ENCODE measurements at places on chromosomes 13 and 19. TPM values are rescaled to one million over a fixed set of nuclear protein-coding genes. Genes with fewer than 3 reads are reported as not detected.

- DNase-seq, result no peak
Observed at GRCh38 chr19:2511991-2512390, 36.1 kb downstream of the GADD45B start.

- DNase-seq, result no peak
Observed at GRCh38 chr13:40350283-40350992, 316.0 kb downstream of the FOXO1 start.

The SOHLH2 gene
- not detected for total RNA-seq

GRCh38 chr19:1745589-1746031 lies 7.7 kb upstream of the ONECUT3 start:
- DNase-seq, result no peak

- DNase-seq, result no peak
Observed at GRCh38 chr13:108070491-108070890, 144.8 kb downstream of the LIG4 start.

DNA sequence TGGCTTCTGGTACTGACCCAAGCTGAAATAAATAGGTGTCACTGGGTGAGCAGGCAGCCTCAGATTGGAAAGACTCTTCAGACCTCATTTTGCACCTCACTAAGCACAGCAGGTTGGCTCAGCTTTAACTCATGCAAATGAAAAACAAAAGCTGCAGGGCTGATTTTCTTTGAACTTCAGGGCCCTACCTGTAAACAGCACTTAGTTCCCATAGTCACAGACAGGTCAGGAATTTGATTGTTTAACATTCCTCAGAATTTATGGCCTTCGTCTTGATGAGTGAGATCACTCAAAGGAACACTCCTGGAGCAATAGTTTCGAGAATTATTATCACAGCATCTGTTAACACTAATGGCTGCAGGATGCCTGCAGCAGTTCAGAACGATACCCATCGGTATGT lies 718.5 kb downstream of the EFNB2 start:
- DNase-seq, result no peak

- no peak for DNase-seq
Observed at GRCh38 chr19:4807188-4807587, 15.7 kb downstream of the FEM1A start.

The PTGIR gene
- 9.1 TPM for total RNA-seq

- DNase-seq, result no peak
Observed at GRCh38 chr19:16342002-16342715, 17.5 kb downstream of the KLF2 start.

DNA sequence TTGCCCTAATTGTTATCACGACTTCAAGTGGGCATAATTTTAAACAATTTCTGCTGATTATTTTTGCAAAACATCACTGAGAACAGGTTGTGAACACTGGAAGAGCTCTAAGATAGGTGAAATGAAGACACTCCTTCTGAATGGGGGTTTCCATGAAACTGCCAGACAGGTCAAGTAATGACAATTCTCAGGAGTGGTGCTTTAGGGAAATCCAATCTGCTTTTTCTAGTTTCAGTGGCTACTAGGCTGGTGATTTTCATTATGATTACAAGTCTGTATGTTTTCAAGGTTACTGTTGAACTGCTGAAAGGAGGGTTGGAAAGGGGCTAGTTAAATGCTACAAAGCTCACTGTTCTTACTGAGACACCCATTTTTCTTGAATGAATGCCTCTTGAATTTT lies 1724.2 kb downstream of the PCDH9 start:
- no peak for DNase-seq

GRCh38 chr19:54416695-54417491 lies 1.6 kb downstream of the TTYH1 start:
- DNase-seq, result no peak

- no peak for DNase-seq
Observed at GRCh38 chr13:90701264-90701663, 646.2 kb upstream of the MIR17HG start.

The C5AR1 gene
- 8.6 TPM for total RNA-seq

Data from esophagus muscularis mucosa (tissue), 4 donors.